ENCODE measurements at places on chromosomes 6 and 20.

- no peak for DNase-seq
Measured at GRCh38 chr6:82257088-82257774, 9.7 kb upstream of the IBTK start.

DNA sequence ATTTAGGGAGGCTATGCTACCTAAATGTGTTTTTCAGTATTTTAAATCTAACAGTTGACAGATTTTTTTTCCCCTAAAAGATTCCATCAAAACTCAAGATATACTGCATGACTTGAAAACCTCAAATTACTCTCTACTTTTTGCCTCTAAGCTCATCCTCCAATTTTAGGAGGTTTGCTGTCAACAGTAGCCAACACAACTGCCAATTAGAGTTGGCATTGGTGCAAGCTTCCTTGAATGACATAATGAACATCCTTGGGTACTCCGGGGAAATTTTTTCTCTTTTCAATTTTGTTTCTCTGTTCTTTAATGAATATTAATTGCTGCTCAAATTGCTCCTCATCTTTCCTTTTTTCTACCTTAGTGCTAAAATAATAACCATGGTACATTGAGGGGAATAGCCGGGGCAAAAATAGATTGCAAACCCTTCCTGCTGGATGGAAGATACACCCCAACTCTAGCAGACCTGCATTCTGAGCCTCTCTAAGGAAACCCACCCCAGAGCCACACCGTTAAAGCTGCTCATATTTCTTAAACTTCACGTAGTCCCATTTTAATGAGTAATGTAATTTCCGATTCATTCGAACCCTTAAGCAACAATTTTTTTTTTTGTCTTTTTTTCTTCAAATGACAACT is 34.3 kb downstream of the SLC22A23 start:
- DNase-seq = no peak

GRCh38 chr20:3766422-3767109 is 987 bp downstream of the ADISSP start:
- DNase-seq = no peak

DNA sequence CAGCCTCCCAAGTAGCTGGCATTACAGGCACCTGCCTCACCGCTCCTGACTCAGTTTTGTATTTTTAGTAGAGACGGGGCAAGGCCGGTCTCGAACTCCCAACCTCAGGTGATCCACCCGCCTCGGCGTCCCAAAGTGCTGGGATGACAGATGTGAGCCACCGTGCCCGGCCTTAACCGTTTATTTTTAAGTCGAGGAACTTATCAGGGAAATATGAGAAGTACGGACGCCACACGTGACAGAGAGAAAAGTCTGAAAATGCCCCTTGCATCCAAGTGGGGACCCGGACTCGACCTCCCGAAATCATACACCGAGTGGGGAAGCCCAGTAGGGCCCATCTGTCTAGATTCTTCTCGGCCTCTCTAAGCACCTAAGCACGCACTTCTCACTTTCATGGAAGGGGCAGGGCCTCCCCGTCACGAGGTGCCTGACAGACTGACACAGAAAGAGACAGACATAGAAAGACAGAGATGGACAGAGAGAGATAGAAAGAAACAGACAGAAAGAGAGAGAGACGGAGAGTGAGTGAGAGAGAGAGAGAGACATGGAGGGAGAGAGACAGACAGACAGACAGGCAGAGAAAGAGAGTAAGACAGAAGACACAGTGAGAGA is 756.5 kb upstream of the DEFB115 start:
- no peak for DNase-seq

DNA sequence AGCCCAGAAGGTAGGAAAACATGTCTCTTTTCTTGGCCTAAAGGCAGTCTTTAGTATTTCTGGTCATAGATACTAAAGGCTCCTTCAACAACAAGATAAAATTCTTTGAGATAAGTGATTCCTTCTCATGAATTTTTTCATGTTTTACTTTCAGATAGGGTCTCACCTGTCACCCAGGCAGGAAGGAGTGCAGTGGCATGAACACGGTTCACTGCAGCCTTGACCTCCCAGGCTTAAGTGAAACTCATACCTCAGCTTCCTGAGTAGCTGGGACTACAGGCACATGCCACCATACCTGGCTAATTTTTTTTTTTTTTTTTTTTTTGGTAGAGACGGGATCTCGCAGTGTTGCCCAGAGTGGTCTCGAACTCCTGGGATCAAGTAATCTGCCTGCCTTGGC is 9.1 kb downstream of the PNLDC1 start:
- DNase-seq = no peak

GRCh38 chr6:127460465-127460864 is 1.3 kb upstream of the KIAA0408 start:
- no peak for DNase-seq

- DNase-seq = no peak
Measured at GRCh38 chr6:160871320-160871719, 120.2 kb upstream of the MAP3K4 start.

DNA sequence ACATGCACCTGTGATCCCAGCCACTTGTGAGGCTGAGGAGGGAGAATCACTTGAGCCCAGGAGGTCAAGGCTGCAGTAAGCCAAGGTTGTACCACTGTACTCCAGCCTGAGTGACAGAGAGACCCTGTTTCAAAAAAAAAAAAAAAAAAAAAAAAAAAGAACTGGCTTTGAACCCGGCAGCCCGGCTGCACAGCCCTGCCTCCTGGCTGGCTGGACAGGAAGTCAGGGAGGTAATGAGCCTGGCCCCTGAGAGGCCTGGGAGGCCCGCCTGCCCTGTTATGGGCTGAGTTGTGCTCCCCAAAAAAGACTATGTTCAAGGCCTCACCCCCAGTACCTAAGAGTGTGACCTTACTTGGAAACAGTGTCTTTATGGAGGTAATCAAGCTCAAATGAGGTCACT is 65.6 kb downstream of the ABHD12 start:
- DNase-seq = no peak

- DNase-seq = no peak
Measured at GRCh38 chr20:62745952-62746288, 37.3 kb downstream of the NTSR1 start.

DNA sequence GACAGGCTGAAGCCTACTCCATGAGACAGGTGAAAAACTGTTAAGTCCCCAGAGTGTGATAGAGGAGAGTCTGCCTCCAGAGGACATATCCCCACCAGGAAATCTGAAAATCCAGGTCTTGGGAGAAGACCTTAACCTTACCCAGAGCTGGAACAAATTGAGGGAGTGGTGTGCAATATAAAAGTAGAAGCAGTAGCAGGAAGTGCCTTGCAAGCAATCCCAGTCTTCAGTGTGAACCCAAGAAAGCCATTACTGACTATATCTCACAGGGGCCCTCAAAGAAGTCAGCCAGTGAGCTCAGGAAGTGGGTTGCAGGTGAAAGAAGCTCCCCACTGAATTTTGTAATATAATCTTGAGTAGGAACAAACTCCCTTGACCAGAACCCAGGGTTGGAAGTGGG is 41.9 kb upstream of the PKIB start:
- DNase-seq = no peak

- DNase-seq = no peak
Measured at GRCh38 chr20:39298571-39299506, 336.7 kb downstream of the DHX35 start.

DNA sequence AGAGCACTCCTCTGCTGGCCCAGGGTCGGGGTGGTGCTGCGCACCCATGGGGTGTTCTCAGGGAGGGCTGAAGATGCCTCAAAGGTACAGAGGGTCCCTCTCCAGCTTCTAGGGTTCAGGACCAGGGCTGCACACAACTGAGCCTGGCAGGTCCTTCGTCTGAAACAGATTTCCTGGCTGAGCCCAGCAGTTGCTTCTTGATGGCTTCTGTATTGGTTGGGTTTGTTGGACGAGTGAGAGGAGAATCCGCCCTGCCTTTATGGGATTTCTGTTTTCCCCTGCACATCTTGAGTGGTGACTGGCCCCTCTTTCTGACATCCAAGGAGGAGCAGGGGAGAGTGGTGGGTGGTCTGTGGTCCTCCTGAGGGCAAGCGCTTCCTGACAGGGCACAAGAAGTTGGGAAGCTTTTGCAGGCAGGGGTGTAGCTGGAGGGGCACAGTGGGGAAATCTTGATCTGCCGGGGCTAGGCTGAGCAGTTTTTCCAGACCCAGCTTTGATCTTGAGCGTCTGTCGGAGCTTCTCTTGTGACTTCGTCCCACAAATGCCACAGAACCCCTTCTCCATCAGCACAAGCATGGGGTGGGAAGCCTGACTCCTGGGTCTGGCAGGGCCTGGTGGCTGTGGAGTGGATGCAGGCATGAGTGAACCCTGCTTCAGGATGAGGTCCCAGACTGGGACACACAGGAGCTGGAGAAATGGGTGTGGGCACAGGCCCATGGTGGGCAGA is 116.5 kb downstream of the SYNDIG1 start:
- DNase-seq = no peak

DNA sequence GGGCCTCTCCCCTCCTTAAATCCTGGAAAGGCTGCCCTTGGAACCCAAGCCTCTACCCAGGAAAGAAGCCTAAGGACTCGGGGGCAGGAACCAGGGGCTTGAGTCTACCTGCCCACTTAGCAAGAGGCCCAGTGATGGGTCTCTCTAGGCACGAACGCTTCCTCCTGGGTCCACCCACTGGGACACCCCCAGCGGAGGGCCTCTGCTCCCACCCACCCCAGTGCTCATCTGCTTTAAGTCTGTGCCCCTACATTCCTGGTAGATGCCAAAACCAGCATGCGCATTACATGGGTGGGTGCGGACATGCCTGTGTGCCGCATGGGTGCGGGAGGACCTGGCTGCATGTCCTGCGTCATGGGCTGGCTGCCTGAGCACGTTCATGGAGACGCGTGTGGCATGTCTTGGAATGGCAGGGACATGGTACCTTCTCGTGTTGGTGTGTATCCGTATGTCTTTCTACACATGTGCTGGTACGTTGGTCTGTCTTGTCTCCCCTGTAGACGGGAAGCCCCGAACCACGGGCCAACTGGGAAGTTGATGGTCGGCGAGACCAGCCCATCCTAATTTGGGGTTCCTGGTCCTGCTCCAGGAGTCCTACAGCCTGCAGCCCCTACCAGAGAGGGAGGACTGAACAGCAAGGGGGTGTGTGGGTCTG is 29.3 kb downstream of the SNPH start:
- DNase-seq = no peak

DNA sequence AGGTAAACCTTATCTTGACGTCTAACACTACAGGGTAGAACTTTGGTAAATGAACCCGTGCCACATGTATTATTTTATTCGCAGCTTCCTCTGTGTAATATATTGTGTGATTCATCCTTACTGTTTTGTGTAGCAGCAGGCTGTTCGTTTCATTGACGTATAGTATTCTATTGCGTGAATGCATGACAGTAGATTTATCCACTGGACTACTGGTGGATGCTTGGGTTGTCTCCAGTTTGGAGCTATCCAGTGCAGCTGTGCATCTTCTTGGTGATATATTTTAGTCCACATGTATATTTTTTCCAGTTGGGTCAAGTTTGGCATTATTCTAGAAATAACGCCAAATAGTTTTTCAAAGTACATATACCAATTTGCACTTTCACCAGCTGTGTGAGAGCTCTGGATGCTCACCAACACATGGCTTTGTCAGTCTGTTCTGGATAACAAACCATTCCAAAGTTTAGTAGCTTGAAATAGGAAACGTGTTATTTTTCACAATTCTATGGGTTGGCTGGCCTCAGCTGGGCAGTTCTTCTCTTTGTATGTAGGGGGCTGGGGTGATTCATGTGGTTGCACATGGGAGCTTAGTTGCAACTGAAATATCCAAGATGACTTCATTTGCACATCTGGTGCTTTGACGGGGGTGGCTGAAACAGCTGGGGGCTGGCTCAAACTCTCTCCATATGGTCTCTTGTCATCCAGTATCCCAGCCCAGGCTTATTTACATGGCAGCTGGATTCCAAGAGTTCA is 9.3 kb downstream of the ECT2L start:
- DNase-seq = no peak

- DNase-seq = no peak
Measured at GRCh38 chr6:50990750-50991446, 172.2 kb downstream of the TFAP2B start.

GRCh38 chr6:2799936-2800527 is 34.8 kb downstream of the WRNIP1 start:
- no peak for DNase-seq

- no peak for DNase-seq
Measured at GRCh38 chr6:137226697-137227096, 7.5 kb upstream of the IFNGR1 start.

GRCh38 chr20:38108986-38109541 is 56.0 kb downstream of the TGM2 start:
- DNase-seq = peak; percentile 38

- no peak for DNase-seq
Measured at GRCh38 chr6:114830515-114830914, 487.7 kb upstream of the HS3ST5 start.

GRCh38 chr6:109257494-109257893 is 124.8 kb downstream of the CD164 start:
- no peak for DNase-seq

- no peak for DNase-seq
Measured at GRCh38 chr20:4544765-4545164, 176.9 kb upstream of the PRND start.

DNA sequence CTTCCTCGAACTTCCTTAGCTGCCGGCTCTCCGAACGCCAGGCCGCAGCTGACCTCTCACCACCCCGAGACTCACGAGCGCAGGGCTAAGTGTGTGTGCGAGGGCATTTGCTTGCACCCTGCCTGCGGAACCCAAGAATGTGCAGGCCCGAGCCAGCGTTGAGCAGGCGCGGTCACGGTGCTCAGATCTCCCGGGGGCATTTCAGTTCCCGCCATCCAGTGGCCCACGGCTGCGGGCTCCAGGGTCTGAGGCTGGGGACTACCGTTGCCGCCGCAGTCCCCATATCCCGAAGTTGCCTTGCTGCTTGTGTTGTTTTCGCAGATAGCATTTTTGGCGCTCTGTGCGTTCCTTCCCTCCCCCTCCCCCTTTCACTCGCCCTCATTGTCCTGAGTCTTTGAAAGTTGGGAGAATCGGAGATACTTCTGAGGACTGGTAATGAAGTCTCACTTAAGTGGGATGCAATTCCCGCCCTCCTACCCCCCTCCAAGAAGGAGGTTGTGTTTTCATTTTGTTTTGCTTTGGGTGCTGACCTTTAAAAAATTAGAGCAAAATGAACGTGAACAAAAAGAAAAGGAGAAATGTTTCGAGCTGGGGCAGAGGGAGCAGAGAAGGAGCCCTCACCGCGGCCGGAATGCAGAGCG is 1.7 kb downstream of the NR2E1 start:
- DNase-seq = no peak

GRCh38 chr6:21639316-21639715 is 45.8 kb downstream of the SOX4 start:
- DNase-seq = no peak

- DNase-seq = no peak
Measured at GRCh38 chr6:38391206-38391605, 248.5 kb downstream of the BTBD9 start.

- DNase-seq = no peak
Measured at GRCh38 chr6:127857051-127857637, 43.7 kb downstream of the THEMIS start.

- DNase-seq = no peak
Measured at GRCh38 chr6:130035211-130035610, 16.8 kb downstream of the L3MBTL3 start.

- no peak for DNase-seq
Measured at GRCh38 chr20:33162753-33163152, 5.2 kb upstream of the BPIFA2 start.

DNA sequence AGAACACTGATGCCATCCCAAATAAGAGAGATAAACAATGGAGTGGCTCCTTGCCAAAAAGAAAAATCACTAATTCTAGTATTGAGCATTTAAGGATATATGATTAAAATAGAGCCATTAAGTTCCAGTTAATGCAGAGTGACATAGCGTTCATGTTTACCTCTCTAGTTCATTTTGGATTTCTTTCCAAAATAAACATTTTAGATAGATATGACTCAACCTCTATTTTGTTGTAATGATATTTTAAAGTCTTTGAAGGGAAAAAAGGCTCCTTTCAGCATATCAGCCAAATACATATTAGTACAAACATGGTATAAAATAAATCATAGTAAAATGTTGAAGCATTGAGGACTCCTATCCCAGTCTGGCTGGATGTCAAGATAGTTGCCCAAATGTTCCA is 33.4 kb downstream of the RWDD2A start:
- no peak for DNase-seq
